ENCODE measurements at places on chromosomes 2 and 18.

GRCh38 chr2:230664128-230664527 is 48.5 kb upstream of the CAB39 start:
- no peak for DNase-seq

- DNase-seq: no peak
These were observed 61.3 kb upstream of the HAAO start for GRCh38 chr2:42853549-42854206.

DNA sequence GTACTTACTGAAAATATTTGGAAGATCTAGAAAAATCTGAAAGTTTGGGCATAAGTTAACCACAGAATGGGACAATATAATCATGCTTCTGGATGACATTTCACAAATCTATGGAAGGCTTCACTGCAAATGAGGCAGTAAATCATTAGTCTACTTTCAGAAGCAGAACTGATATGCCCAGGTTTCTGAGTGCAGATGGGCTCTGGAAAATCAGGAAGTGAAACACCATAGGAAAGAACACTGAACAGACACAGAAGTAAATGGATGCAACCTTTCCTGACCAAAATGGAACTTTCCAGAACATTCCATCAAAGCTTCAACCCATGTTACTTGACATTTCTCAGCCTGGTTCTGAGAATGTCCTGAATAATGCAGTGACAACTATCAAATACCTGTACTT is 55.1 kb downstream of the KCNG3 start:
- DNase-seq: no peak

DNA sequence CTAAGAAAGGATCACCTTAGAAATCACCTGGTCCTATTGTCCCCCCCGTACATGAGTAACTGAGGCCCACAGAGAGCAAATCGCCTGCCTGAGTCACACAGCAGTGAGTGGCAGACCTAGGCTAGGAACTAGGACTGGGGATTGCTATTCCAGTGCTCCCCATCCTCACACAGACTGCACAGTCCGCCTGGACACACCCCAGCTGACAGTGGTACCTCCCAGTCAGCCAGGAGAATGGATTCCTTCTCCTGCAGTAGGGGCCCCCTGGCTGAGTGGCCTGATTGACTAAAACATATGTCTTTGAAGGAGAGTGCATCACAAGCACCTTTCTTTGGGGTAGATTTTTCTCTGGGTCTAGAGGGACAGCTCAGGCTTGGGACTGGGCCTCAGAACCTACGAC is 32.4 kb upstream of the SLC35F6 start:
- DNase-seq: no peak

DNA sequence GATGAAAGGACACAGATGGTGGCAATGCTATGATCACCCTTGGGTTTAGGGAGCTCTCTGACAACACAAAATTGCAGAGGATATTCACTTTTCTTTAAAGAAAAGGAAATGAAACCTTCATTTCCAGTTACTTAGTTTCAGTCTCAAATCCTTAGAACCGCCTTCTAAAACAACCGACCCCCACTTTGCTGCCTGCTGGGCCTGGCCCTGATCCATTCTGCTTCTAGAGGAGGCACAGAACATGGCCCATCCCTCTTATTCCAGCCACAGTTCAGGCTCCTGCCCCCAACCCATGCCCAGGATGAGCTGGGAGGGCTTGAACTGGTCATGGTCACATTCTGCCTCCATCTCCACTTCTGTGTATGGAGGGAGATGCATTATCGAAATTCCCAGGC is 311.6 kb downstream of the EN1 start:
- no peak for DNase-seq

- no peak for DNase-seq
These were observed 1.2 kb downstream of the MYL12A start for GRCh38 chr18:3248658-3249359.

- peak; percentile 78 for DNase-seq
These were observed at the start of gene CNPPD1 for GRCh38 chr2:219176818-219177551. CNPPD1 (minus strand) TSS chr2:219176925; CDS start chr2:219176828, 97 bp downstream.

DNA sequence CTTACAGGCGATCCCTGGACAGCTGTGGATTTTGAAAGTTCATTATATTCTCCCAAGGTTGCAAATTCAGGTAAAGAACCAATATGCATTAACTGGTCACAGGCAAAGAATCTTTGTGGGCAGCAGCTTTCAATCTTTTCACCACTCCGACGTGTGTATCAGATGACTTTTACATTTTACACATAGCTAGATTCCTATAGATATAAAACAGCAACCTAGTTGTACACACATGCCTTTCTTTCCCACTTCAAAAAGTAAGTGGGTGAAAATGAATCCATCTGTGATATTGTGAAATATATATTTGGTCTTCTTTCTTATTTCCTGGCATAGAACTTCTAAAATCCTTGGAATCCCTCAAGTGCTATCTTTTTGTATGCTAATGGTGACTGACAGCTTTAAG is 72.5 kb downstream of the SCG2 start:
- no peak for DNase-seq

- DNase-seq: no peak
These were observed 224.1 kb downstream of the MTX2 start for GRCh38 chr2:176493226-176493825.

DNA sequence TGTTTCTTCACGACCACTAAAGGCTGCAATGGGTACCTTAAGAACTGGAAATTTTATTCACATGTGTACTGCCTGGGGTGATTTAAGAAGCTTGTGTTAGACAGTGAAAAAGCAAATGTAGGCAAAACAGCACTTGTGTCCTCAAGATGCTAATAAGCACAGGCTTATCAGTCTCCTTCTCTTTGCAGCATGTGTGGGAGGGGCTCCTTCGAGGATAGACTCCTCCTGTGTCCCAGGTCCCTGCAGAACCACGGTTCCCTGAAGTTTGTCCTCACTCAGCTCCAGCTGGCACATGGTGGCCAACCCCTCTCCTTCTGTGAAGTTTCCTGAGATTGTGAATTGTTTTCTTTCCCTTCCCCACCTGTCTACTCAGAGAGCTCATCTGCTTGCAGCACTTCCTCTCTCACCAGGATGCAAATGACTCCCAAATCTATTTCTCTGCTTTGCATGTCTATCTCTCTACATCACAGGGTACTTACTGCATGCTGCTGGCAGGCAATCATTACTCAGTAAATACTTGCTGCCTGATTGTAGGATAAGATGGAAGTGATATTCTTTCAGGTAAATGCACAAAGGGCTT is 589.6 kb upstream of the KLHL29 start:
- DNase-seq: no peak

- no peak for DNase-seq
These were observed 854 bp downstream of the GPR155 start for GRCh38 chr2:174485788-174486562.

DNA sequence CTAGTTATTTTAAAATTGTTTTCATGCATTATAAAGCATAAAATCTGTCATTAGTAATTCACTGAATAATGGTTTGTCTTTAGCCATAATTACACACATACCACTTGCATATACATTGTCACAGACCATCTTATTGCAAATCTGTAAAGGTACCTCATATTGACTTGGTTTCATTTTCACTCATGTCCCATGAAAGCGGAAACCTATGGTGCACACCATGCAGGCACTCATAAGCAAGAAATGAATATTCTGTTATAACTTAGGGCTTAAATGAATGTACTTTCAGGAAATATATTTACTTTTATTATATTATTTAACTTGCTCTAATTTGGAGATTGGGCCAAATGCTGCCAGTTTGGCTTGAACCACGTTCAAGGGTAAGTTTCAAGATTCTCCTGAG is 29.2 kb upstream of the STK17B start:
- DNase-seq: no peak

- no peak for DNase-seq
These were observed 442.0 kb downstream of the EIPR1 start for GRCh38 chr2:2935445-2936149.

DNA sequence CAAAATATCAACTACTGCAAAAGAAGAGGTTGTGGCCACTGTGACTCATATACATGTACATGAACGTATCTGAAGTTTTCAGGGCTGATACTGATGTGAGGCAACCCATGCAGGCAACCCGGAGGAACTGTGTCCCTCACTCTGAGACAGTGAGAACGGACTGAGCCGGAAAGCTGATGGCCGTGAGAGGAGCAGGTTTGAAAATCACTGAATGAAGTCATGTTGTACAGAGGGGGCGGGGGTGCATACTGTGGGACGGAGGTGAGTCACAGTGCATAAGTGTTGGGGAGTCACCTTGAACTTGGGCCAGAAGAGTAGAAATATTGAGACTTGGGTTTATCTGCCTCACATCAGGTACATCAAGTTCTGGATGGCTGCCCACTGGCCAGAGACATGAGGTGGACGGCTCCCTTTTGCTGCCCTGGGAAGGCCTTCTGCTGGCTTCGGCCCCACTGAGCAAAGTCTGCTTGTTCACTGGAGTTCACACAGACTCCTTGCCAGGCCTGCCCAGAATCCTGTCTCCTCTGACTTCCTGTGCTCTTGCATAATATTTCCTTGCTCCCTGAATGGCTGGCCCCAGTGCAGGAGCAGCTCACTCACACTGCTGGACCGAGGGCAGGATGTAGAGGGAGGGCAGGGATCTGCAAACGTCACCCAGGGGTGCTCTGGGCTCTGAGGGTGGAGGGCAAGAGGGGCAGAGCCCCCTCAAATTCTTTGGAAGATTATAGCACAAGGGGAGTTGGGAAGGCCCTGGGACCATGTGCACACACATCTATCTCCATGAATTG is 18.1 kb downstream of the EPAS1 start:
- DNase-seq: no peak

DNA sequence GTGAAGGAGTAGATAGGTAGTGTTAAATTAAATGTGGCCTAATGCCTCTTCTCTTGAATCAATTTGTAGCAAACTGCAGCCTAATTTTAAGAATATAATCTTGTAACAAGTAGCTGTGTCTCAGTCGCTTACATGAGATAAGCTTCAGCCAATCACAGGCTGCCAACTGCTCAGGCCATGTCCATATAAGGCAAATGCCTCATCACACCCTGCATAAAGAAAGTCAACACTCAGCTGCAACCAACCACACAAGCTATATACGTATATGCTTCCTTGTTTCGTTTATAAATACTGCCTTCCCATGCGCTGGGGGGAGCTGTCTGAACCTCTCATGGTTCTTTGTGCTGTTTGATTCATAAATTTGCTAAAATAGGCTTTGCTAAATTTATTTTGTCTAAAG is 476.3 kb downstream of the TRIB2 start:
- DNase-seq: no peak

- DNase-seq: no peak
These were observed 92.6 kb downstream of the EPB41L3 start for GRCh38 chr18:5451150-5451549.

DNA sequence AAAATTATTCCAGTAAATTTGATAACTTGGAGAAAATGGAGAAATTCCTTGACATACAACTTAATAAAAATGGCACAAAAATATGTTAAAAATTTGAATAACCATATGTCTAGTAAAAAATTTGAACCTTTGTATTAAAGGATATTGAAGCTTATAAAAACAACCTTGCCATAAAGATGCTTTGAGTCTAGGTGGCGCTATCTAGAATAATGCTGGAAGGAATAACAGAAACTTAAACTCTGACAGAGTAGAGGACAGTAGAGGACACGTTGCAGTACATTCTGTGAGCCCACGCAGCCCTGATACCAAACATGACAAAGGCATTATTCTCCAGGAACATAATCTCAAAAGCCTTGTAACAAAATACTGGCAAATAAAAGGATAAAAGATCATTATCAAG is 44.7 kb upstream of the ALKAL2 start:
- no peak for DNase-seq

- DNase-seq: no peak
These were observed 60.5 kb downstream of the ANKRD44 start for GRCh38 chr2:197250084-197250397.

- no peak for DNase-seq
These were observed 21.9 kb downstream of the PIGN start for GRCh38 chr18:62164855-62165487.

- DNase-seq: no peak
These were observed 239.4 kb upstream of the SKOR2 start for GRCh38 chr18:47490882-47491281.

- no peak for DNase-seq
These were observed 89.0 kb downstream of the AAK1 start for GRCh38 chr2:69554568-69554967.

DNA sequence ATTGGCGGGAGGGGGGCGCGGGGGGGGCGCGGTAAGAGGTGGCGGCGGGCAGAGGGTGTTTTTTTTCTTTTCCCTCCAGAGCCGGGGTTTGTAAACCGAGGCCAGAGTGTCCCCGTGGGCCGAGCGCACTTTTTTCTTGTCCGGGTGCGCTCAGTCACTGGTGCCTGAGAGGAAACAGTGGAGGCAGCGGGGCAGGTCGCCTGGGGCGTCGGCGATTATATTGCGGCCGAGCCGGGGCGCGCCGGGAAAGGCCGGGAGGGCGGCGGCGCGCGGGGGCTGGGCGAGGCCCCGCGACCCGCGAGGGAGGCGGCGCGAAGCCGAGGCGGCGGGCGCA is 275 bp downstream of the HOXD8 start:
- no peak for DNase-seq

- DNase-seq: no peak
These were observed 1867.9 kb upstream of the LRRTM1 start for GRCh38 chr2:82172483-82172882.

DNA sequence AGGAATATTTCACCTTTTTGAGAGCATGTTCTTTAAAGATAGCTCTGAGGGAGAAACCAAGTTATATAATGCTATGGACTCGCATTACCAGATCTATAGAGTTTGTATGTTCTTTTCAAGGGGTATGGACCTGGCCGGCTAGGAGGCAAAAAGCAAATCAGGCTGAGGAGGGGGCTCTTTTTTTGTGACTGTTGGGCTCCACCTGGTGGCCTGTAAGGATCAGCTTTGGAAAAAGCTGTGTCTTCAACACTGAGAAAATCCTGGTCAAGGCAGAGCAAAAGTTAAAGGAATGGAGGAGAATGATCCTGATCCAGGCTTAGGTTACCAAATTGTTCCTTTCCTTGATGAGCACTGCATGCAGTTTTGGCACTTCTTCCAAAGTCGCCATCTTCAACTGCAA is 180.5 kb downstream of the DIS3L2 start:
- DNase-seq: peak; percentile 22

DNA sequence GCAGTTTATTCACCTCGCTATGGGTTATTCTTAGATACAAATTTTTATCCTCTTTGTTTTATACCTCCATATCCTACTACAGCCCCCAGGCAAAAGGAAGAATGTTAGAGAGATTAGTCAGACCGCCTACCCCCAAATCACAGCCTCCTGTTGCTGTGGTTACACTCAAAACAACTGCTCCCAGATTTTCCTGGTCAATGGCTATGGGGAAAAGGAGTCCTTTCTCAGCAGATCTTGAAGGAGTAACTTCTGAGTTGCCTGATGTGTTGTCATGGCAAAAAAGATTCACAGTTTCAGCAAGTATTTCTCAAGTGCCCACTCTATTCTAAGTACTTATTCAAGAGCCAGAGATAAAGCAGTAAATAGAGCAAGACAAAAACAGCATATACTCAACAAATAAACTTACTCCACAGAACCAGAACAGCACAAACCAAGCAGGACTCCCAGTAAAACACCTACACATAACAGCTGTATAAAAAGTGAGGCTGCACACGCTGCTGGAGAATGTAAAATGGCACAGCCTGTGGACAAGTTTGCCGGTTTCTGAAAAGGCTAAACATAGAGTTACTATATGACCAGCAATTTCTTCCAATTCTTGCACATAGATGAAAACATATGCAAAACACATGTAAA is 104.8 kb downstream of the NOL10 start:
- DNase-seq: no peak

GRCh38 chr18:11761553-11761952 is 72.5 kb downstream of the GNAL start:
- no peak for DNase-seq

Measured in HuH-7.5 (cell line).